ENCODE measurements at places on chromosomes 1 and 21.

DNA sequence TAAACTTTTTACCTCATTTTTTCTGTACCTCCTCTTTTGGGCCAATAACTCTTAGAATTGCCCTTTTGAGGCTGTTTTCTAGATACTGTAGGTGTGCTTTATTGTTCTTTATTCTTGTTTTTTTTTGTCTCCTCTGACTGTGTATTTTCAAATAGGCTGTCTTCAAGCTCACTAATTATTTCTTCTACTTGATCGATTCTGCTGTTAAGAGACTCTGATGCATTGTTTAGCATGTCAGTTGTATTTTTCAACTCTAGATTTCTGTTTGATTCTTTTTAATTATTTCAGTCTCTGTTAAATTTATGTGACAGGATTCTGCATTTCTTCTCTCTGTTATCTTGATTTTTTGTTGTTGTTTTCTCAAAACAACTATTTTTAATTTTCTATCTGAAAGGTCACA, 130.3 kb downstream of the PHTF1 start:
- DNase-seq, result no peak

DNA sequence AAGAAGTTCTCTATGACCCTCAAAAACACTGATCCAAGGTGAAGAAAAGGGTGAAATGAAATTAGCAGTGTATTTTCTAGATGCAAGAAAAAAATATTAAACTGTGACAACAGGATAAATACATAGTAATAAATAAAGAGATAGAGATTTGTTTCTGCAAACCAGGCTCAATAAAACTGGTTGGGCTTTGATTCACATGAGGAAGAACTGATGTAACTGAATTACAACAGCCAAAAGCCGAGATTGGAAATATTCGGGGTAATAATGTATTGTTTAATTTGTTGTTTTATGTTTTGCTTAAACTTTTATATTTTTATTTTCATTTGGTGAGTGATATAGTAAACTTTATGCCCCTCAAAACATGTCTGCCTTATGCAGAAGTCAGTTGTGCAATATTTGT, 285.0 kb downstream of the BRINP3 start:
- DNase-seq, result no peak

- no peak for DNase-seq
These were observed 68.0 kb downstream of the VAV3 start for GRCh38 chr1:107896936-107897335.

DNA sequence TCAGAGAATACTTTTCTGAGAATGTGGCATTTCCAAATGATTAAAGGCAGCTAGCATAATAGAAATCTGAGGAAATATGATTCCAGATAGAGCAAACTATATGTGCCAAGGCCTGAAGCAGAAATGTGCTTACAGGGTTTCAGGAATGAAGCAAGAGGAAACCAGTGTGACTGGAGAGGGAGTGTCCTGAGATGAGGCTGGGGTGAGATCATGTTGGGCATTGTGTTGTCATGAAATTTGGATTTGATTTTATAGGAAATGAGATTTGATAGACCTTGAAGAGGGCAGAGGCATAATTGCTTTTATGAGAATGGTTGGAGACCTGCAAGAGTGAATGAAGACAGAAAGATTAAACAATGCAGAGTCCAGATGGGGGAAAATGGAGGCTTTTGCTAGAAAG, 338.1 kb upstream of the SNX7 start:
- DNase-seq, result no peak

- no peak for DNase-seq
These were observed 93.7 kb downstream of the ZSWIM5 start for GRCh38 chr1:45112661-45113060.

All from activated CD4-positive, CD25-positive, alpha-beta regulatory T cell treated with anti-CD3 and anti-CD28 coated beads, Interleukin-2, amount 50 U/mL, for 72 hours (primary cell).